NCI-H2227 treated with DMSO at 0.1 percent for 48 hours (cell line): ENCODE measurements at places on chromosomes 2 and 18.

- DNase-seq: no peak
These were observed 27.9 kb upstream of the GREB1 start for GRCh38 chr2:11505652-11506610.

GRCh38 chr2:22499082-22499839 is 885.7 kb upstream of the KLHL29 start:
- no peak for DNase-seq

DNA sequence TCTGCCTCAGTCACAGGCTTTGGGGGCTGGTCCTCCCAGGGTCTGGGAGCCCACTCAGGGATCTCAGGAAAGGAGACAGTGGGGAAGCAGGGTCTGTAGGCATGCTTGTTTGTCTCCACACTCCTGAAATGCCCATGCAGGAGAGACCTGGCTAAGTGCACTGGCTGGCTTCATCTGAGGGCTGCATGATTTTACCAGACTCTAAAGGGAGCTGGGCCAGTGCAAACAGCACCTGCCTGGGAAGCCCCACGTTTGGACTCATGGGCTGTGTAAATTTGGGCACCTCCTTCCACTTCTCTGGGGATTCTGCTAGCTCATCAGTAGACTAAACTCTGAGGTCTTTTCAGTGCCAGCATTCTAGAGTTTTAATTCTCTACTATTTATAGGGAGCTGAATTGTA is 33.7 kb downstream of the LYPD1 start:
- DNase-seq: no peak

DNA sequence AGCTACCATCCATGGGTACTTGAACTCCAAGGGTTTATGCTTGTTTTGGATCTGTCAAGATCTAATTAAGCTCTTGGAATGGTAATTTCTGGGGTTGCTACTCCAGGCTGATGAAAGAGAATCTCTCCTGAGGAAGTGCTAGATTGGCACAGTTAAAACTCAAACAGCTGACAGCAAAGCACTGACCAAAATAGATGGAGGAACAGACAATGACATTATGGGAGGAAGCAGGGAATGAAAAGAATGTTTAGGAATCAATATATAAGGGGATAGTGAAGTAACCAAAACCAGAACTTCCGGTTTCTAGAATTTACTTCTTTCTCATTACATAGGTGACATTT is 6.3 kb downstream of the THUMPD2 start:
- DNase-seq: no peak

GRCh38 chr2:160952464-160953254 is 207.6 kb upstream of the TANK start:
- no peak for DNase-seq

GRCh38 chr2:32124660-32125059 is 41.0 kb upstream of the SLC30A6 start:
- DNase-seq: no peak

GRCh38 chr2:129050101-129050500 is 731.4 kb upstream of the HS6ST1 start:
- no peak for DNase-seq

DNA sequence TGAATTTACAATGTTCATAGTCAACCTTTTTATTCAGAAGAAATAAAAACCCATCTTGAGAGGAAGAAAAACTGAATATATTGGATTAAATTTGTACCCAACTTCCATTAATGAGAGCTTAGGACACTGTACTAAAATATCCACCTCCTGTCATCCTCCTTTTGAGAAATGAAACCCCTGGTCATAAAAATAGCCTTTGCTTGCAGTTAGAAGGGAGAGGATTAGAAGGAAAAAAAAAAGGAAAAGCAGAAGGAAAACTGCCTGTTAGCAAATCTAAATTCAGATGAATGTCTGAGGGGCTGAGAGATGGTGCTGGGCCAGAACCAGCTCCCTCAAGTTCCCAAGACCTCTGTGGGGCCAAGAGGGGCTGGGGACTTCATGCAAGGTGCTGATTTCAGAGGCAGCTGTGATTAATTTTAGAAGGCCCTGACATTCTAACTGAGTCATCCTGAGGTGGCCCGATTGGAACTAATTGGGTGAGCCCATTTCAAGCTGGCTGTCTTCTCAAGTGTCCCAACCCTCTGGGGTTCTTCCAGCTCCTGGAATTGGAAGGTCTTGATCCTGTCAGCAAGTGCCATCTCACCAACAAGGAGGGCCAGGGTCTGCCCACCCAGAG is 38.4 kb upstream of the BIN1 start:
- no peak for DNase-seq

GRCh38 chr2:112811841-112812306 is 24.7 kb downstream of the IL1B start:
- DNase-seq: no peak

DNA sequence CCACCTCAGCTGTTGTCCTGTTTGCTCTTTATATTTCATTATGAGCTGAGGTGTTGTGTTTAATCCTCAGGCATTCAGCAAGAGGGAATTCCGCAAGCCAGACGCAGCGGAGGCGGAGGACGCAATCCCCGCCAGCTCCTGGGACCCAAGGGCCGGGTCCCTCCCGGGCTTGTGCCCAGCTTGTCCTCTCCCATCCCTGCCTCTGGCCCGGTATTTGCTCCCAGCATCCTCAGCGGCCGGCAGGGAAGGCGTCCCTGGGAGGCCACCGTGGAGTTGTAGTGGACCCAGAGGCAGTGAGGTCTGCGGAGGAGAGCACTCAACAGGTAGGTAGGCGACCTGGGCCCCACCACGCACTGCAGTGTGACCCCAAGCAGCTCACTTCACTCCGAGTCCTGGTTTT is 42.5 kb upstream of the FOSL2 start:
- no peak for DNase-seq

- DNase-seq: no peak
These were observed 3.3 kb upstream of the HJURP start for GRCh38 chr2:233857511-233858141.

- no peak for DNase-seq
These were observed 827.0 kb upstream of the DDX18 start for GRCh38 chr2:116987447-116987846.

DNA sequence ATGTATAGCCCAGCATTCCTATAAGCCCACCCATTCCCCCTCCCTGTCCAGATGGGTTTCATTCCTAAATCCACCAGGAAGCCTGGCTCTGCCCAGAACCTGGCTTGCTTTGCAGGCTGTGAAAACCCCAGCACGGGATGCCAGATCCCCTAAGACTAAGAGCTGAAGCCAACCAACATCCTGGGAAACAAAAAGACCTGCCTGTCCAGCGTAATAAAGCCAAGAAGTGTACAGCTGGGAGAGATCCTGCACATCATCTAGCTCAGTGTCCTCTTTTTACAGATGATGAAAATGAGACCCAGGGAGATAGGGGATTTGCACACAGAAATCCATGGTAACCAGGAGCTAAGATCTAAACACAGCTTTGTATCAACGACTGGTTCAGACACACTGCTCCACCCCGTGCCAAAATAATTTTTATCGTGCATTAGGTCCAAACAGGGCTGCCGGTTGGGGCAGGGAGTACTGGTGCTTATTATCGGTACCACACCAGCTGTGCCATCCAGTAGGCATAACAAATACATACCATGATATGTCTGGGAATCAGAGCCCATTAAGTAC is 2.9 kb downstream of the RND3 start:
- DNase-seq: no peak

- DNase-seq: no peak
These were observed 2796.7 kb upstream of the TEKT4 start for GRCh38 chr2:92074549-92074898.

- no peak for DNase-seq
These were observed 126.6 kb upstream of the NRP2 start for GRCh38 chr2:205555566-205556230.

DNA sequence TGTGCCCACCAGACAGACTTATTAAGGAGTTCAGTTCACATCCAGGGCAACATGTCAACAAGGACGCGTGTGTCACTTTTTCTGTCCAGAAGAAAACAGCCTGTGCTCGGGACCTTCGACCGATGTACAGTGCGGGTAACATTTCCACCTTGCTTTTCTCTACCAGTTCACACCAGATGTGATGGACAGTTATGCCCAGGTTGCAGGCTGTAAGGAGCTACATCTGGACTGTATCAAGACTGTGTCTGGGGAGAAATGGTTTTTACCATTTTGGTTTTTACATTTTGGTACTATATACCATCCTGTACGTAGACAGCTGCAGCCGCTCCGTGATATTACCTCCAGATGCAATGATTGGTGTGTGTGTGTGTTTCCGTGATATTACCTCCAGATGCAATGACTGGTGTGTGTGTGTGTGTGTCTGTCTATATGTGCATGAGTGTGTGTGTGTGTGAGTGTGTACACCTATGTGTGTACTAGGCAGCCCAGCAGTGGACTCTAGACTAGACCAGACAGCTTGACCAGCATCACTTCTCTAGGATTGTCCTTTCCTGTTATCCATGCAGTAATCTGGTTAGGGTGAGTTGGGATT is 118.0 kb downstream of the COL6A3 start:
- no peak for DNase-seq

- DNase-seq: no peak
These were observed 13.5 kb downstream of the TRIB2 start for GRCh38 chr2:12730265-12730664.

- no peak for DNase-seq
These were observed 26.4 kb downstream of the IDH1 start for GRCh38 chr2:208228476-208228875.

DNA sequence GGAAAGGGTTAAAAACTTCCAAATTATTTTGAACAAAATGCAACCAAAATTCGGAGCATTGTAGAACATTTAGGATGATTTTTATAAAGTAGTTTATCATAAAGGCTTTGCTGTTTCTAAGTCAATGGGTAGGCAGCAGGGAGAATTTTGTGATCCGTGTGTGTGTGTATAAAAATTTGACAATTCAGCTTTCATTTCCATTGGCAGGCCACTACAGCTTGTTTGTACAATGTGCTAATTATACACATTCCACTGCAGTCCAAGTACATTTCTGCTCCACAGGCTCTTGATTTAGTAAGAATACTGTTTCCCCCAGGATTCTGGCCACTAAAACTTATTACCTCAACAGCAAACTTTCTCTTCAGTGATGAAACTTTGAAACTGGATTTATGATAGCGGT is 71.8 kb upstream of the LTBP1 start:
- no peak for DNase-seq

GRCh38 chr18:2411381-2411960 is 159.8 kb downstream of the METTL4 start:
- DNase-seq: no peak

DNA sequence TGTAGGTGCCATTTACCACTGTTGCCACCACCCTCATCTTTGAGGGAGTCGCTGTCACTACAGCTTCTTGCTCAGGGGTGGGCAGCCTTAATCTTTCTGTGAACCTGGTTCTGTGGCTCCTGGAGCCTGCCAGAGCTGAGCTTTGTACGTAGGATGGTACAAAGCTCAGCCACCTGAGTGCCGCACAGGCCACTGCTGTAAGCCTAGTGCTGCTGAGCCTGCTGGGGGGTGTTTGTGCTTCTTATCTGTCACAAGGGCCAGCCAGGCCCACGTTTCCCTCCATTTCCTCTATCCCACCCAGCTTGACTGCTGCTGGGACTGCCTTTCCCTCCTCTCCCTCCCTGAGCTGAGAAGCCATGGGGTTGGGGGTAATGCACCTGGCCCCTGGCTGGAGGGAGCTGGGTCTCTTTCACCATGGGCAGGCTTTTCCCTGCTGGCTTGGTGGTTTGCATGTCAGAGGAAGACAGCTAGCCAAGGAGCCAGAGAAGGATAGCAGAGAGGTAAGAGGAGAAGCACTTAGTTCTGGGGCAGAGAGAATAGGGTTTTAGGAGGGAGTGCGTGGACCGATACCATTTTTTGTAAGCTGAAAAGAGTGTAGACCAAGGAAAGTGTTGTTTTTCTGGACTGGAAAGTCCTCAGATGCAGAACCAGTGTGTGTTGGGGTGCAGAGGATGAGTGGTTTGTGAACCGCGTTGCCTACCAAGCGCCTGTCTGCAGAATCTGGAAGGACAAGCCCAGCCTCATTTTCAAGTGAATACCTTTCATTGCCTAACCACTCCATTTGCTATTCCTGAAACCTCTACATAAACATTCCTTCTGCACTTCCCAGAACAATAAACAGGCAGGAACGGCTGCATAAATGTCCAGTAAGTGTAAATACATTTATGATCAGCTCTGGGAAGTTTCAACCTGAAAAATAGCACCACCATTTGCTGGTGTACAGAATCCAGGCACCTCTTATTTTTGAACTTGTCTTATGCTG is 45.1 kb upstream of the FHL2 start:
- no peak for DNase-seq

GRCh38 chr2:52428224-52428623 is 1339.4 kb upstream of the CHAC2 start:
- DNase-seq: no peak

DNA sequence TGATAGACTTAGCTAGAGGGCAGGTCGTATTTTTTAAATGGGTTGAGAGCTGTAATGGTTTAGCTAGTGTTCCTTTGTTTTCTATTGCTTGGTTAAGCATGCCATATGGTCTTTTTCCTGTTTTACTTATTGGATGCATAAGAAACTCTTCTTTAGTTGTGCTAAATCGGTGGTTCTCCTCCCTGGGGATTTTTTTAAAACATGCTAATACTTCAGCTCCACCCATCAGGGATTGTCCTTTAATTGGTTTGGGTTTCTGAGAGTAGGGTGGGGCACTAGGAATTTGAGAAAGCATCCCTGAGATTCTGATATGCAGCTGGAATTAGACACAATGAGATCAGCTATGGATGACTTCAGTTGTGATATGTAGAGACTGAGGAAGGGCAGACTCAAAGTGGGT is 497.2 kb downstream of the THSD7B start:
- peak; percentile 66 for DNase-seq

DNA sequence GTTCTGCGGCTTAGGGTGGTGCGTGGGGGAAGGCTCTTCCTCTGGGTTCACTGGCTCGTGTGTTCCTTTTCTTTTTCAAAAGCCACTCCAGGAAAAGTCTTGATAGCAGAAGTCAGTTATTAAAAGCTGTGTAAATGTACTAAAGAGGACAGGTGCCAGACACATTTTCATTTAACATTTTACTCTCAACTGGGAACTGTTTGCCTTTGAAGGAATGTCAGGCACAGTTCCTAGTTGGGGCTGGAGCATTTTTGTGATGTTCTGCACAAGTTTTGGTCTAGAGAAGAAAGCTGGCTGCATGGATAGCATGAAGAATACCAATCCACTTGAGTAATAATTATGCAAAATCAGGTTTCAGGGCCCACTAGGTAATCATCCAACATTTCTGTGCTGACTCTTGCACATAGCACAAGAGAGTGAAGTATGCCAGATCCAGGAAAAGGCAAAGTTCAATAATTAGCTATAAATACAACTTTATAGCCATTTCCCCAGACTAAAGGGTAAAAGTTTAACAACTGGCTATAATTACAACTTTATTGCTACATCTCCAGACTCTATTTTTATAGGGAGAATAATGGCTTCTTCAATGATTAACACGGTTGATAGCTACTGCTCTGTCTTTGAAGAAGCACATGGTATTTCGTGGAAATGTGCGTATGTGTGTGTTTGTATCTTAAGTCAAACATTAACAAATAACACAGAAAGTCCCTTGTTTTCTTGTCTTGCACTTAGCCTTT is 16.2 kb downstream of the SCYGR8 start:
- no peak for DNase-seq

GRCh38 chr2:15354596-15355366 is 206.4 kb downstream of the NBAS start:
- no peak for DNase-seq

DNA sequence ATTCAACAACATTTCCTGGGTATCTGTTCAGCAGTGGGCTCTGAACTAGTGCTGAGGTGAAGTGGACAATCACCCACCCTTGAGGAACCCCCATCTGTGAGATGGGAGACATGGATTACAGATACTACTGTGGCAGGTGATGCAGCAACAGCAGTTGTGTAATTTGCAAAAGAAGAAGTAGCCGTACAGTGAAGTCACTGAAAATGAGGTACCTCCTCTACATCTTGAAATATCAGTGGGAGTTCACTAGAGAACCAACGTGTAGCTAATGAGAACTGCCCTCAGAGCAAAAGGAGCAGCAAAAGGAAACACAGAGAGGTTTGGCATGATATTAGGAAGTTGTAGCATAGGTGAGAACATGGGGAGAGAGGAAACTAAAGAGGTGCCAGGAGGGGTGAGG is 41.3 kb downstream of the VSNL1 start:
- DNase-seq: no peak
